ENCODE measurements at places on chromosomes 2 and 18.

DNA sequence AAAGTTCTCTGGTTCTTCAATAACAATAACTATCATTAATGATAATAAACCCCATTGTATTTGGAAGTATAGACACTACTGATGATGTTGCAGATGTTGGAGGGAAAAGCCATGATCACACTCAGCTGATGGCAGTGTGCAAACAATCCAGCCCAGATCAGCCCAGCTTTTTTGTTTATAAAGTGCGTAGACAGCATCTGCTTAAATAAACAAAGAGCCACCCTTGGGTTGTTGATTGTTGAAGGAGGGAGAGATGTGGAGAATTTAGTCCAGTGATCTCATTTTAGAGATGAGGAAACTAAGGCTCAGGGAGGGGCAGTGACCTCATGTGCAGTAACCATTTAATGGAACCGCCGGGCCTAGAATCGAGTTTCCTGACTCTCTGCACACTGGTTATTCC is 56.0 kb upstream of the MEX3C start:
- DNase-seq: no peak

DNA sequence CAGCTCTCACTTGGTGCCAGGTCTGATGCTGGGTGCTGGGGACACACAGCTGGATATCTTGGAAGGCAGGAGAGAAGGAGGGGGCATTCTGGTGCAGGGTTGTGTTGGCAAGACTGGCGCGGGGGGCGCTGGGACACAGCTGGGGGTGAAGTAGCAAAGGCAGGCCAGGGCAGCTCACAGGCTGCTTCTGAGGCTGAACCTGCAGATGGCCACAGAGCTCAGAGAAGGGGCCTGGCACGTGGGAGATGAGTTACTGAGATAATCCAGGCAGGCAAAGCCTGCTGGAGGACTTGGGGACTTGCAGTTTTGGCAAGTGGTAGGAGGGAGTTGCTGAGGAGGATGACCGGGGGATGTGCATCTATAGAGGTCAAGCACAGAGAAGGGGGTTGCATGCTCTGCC is 16.2 kb upstream of the DGKD start:
- DNase-seq: no peak

- no peak for DNase-seq
Observed at GRCh38 chr2:86633155-86633651, 9.5 kb upstream of the RNF103 start.

DNA sequence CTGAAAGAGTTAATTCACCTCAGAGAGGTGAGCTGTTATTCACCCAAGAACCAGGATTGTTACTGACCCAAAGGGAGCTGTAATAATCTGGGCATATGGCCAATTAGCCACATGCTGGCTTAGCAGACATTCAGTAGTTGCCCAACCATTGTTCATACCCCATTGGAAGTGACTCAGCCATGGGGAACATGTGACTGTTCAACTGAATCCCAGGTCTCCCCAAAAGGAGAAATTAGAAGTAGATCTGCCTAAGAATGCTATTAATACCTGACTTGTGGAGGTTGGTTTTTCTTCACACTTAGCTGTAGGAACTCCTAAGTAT is 272.6 kb upstream of the UBE2E3 start:
- DNase-seq: peak; percentile 56

GRCh38 chr2:134208825-134209224 is 45.0 kb upstream of the MGAT5 start:
- no peak for DNase-seq

- peak; percentile 54 for DNase-seq
Observed at GRCh38 chr2:9033385-9034168, 30.1 kb upstream of the MBOAT2 start.

GRCh38 chr2:148615381-148615841 is 29.1 kb upstream of the EPC2 start:
- no peak for DNase-seq

DNA sequence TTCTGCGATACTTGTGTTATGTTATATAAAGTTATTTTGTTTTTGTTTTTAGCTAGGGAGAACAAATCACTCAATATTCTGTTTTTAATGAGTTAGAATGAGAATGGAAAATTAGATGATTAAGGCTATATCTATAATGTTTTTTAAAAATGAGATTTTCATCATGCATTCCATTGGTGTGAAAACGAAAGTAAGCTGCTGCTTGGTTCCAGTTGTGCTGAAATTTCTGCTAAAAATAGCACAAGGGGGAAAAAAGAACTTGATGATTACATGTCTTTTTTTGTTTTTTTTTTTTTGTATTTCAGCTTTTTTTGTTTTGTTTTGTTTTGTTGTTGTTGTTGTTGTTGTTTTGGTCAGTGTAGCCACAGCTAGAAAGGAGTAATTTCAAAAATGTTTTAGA is 242.6 kb upstream of the KCNJ3 start:
- no peak for DNase-seq

DNA sequence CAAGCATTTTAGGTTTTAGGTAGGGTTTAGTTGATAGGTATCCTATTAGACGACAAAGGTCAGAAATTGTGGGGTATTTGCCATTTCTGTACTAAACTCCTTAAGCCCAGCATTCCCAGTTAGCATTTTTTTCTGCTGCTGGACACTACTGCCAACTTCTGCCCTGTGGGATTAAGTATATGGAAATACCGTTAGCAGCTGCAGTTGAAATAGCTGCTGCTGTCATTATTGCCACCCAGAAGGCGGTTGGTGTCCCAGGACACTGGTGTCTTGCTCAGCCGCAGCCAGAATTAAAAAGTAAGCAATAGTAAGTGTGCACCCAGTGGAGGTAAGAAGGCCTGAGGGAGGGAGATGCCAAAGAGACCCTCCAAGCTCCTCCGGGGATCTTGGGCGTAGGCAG is 1.9 kb upstream of the UXS1 start:
- no peak for DNase-seq

DNA sequence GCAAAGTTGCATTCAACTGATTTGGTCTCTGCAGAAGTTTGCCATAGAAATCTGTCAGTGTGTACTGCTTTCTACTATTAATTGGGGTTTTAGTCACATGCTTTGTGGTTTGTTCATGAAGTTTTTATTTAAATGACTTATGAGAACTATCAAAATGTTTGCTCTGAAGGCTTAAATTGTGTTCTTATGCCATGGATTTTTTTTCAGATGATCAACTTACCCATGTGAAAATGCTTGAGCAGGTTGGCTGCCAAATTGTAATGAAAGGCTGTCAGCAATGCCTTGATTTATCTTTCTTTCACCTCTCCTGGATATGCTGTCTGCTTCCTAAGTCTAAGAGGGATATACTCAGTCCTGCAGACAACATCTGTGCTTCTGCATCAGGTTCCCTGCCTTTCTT is 50.7 kb downstream of the FMNL2 start:
- DNase-seq: no peak

GRCh38 chr2:39445934-39446333 is 8.8 kb upstream of the MAP4K3 start:
- DNase-seq: no peak

DNA sequence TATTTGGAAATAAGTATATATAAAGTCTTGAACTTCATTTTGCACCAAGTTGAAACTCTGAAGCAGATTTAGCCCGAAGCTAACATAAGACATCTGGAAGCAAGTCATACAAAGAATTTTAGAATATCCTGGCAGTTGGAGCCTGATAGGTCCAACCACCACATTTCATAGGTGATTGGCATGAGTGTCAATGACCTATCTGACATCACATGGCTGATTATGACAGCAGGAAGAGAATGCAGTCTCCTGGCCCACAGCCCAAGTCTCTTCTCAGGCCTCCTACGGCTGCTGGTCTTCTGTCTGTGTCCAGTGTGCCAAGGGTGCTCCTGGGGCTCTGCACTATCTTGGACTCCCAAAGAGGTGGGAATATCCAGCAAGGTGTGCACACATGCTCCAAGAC is 325.7 kb upstream of the ACVR2A start:
- no peak for DNase-seq

DNA sequence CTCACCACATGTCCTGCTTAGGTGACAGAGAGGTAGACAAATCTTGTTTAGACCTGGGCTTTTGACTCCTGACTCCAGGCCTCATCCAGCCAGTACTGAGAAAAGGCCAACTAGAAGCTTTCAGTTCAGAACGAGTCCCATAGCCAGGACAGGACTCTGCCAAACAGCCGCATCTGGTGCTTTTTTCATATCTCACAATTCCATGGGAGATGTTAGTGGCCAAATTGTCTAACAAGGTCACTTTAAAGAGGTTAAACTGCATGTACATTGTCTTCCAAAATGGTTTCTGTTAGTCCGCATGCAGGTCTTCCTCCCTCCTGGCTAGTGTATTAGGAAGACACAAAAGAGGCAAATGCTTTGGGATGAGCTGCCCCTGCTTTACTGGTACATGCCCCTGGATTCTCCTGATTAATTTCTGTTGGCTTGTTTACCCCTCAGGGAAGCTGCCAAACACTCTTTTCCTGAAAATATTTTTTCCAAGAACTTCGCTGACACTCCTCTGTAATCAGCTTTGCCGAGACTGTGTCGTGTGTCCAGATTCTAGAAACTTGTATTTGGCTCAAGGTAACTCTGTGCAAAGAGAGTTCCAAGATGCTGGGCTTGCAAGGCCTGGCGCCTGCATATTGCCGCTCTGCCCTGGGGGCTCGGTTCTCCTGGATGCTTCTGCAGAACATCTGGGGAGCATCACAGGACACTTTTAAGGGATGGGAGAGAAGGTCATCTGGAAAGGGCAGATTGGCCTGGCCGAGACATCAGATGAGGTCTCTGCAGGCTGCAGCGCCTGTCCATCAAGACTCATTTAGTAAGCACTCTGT is 209.2 kb upstream of the APCDD1 start:
- no peak for DNase-seq

DNA sequence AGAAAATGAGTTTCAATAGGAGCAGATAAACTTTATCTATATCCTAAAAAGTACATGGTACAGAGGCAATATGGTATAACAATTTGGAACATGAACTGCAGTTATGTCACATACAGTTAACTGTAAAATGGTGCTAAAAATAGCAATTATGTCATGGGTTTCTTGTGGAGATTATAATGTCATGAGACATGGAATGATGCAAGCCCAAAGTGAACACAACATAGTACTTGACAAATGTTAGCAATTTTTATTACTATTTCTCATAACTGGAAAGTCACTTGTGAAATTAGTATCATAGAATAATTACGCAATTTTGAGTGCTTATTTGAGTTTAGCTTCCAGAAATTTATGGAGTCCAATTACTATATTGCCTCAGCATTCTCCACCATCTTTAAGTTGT is 1263.4 kb downstream of the DSC3 start:
- DNase-seq: no peak

GRCh38 chr18:8260319-8260718 is 348.9 kb upstream of the RAB12 start:
- DNase-seq: no peak

DNA sequence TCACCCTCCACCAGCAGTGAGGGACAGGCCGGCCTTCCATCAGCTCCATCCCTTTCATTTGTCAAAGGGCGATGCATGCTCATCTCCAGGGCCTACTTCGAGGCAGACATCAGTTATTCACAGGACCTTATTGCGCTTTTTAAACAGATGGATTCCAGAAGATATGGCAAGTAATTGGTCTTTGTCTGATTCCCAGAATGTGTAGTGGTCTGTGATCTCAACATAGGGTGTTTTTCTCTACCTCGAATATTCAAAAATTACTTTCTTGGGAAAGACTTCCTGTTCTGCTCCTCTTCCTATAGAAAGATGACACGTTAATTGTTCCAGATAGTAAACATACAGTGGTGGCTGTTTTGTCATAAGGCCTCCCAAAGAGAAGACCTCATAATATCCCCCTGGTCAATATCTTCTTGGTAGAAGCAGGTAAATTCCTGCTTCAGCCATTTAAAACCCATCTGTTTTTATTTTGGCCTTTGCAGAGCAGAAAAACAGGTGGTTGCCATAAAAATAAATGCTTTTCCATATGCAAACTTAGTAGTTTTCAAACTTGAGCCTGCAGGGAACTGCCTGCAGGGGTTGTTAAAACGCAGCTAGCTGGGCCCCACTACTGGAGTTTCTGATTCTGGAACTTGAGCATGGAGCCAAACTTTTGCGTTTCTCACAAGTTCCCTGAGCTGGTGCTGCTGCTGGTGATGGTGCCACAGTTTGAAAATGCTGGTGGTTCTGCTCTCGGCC is 8.2 kb downstream of the SMARCAL1 start:
- DNase-seq: no peak

DNA sequence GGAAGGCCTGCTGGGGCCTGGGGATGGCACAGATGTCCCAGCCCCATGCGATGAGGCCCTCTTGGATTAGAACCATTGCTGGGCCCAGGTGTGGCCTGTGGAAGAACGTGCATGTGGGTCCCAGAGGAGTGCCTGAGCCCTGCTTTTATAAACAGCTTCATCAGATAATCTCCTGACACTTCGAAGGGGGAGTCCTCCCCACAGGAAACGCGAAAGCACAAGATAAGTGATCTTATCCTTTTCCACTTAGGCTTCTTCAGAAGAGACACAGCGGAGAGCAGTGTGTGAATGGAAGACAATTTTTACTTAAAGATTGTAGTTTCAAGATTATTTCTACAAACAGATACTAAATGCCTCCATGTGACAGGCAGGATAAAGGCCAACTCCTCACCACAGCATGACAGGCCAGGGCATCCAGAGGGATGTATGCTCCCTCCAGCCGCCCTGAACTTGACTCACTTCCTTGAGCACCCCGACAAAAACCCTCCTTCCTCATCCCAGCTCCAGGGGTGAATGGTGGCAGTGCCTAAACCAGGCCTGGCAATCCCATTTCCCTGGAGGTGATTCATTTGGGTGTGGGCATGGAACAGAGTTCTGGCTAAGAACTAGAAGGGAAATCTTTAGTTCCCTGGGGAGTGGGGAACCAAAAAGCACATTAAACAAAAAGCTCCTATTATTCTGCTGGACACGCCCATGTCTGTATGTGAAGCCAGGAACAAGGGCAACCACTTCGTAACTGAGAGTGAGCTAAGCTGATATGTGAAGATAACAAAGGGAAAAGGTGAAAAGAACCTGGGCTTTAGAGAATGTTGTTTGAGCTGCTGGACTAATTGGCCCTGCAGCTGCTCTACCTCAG is 56.2 kb upstream of the TMEM163 start:
- DNase-seq: peak; percentile 22

GRCh38 chr18:61400016-61400635 is 66.9 kb downstream of the CDH20 start:
- DNase-seq: no peak

DNA sequence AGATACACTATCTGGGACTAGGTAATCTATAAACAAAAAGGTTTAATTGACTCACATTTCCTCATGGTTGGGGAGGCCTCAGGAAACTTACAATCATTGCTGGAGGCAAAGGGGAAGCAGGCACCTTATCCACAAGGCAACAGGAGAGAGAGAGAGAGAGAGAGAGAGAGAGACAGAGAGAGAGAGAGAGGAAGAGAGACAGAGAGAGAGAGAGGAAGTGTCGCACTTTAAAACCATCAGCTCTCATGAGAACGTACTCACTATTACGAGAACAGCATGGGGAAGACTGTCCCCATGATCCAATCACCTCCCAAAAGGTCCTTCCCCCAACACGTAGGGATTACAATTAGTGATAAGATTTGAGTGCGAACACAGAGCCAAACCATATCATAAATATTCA is 253.5 kb upstream of the TRIB2 start:
- DNase-seq: no peak
